ENCODE measurements at places on chromosomes 6 and 20. TPM values are rescaled to one million over a fixed set of nuclear protein-coding genes. Genes with fewer than 3 reads are reported as not detected.

- DNase-seq = no peak
Measured at GRCh38 chr20:415820-416322, 7.8 kb downstream of the RBCK1 start.

DNA sequence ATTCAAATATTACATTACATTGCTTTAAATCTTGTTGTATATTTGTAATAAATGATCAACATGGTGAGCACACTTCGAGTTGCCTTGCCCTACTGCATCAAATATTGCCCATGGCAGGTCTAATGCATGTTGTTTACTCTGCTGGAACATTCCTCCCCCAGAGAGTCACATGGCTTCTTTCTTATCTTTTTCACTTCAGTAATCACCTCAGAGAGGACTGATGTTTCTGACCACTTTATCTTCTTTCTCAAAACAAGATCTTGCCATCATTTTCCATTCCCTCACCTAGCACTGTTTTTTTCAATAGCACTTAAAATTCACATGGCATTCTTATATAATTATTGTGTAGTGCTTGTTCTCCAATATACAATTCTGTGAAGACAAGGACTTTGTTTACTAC lies 243.5 kb upstream of the THEMIS start:
- no peak for DNase-seq

DNA sequence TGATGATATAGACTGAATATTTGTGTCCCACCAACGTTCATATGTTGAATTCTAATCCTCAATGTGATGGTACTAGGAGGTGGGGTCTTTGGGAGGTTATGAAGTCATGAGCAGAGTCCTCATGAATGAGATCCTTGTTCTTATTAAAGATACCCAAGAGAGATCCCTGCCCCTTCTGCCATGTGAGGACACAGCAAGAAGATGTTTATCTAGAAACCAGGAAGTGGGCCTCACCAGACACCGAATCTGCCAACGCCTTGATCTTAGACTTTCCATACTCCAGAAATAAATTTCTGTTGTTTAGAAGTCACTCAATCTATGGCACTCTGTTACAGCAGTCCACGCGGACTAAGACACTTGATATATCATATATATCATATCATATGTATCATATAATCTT lies 67.7 kb upstream of the GCM1 start:
- DNase-seq = no peak

GRCh38 chr20:31991339-31991705 lies 18.9 kb upstream of the CCM2L start:
- no peak for DNase-seq

CEP250 gene
- total RNA-seq = 39.7 TPM

All from uterus (tissue), 4 donors.